ENCODE measurements at places on chromosomes 2 and 18.

- no peak for DNase-seq
Observed at GRCh38 chr2:177265824-177266817, 1.6 kb upstream of the NFE2L2 start.

- no peak for DNase-seq
Observed at GRCh38 chr2:45268631-45269030, 259.4 kb upstream of the SIX2 start.

DNA sequence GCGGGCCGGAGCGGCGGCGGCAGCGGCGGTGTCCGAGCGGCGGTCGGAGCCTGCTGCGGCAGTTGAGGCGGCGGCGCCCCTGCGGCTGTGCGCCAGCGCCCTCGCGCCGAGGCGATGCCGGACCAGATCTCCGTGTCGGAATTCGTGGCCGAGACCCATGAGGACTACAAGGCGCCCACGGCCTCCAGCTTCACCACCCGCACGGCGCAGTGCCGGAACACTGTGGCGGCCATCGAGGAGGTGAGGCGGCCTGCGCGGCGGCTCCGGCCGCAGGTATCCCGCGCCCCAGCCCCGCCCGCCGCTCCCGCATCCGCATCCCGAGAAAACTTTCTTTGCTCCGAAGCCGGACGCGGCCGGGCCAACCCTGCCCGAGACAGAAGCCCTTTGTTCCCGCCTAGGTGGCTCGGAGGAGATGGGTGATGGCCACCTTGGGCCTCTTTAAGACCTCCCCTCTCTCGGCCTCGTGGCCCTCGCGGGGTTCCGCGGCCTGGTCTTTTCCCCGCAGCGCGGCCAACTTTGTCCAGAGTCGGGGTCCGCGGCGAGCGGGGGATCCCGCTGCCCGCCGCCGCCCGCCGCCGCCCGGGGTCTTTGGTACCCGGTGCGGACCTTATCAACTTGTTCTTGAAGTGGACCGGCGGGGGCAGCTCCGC is 504 bp downstream of the ASAP2 start:
- peak; percentile 25 for DNase-seq

DNA sequence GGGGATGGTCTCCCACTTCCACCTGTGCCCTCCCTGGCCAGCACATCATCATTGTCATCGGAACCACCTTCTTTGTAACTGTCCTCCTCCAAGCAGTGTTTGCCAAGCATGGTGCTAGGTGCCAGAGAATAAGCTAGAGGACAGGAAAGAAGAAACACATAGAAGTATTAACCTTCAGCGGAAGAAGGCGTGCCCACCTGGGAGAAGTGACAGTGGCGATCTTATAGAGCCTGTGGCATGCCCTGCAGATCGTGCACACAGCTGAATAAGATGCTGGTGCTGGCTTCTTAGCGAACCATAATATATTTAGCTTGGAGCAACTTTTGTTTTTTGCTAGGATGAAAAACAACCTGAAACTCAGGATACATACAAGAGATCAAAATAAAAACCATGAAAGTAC is 148.0 kb downstream of the FAM210A start:
- DNase-seq = no peak

GRCh38 chr2:225038231-225038523 is 4.1 kb downstream of the DOCK10 start:
- no peak for DNase-seq

DNA sequence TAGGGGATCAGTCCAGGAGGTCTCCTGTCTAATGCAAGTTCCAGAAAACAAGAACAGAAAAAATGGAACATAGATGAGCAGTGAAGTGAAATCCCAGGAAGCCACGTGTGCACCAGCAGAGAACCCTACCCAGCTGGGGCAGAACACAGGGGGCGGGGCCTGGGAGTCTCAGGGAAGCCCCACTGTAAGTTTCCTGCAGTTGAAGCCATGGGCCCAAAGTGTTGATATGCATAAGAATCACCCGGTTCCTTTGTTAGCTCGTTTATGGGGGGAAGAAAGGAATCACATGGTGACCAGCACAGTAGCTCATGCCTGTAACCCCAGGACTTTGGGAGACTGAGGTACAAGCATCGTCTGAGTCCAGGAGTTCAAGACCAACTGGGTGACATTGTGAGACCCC is 131.3 kb downstream of the INO80D start:
- no peak for DNase-seq

Data from frontal cortex (tissue), 4 donors.